Stimulated activated CD4-positive, alpha-beta T cell treated with anti-CD3 and anti-CD28 coated beads, TNF-alpha, amount 100 ng/mL, for 1 hour (primary cell): ENCODE measurements at places on chromosomes 2 and 18.

- DNase-seq: no peak
These were observed 183.7 kb downstream of the NRP2 start for GRCh38 chr2:205865905-205866441.

- DNase-seq: no peak
These were observed 38.9 kb upstream of the LPIN2 start for GRCh38 chr18:3051718-3052410.

DNA sequence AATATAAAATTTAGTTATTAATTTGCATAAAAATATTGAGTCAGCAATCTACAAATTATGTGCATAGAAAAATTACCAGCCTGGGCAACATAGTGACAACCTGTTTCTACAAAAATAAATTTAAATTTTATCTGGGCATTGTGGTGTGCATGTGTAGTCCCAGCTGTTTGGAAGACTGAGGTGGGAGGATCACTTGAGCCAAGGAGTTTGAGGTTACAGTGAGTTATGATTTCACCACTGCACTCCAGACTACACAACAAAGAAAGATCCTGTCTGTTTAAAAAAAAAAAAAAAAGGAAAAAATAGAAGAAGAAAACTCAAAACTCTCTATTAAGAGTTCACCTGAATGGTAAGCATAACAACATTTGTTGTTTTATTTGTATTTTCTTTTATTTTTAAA, 1048.4 kb upstream of the CDH2 start:
- no peak for DNase-seq

- DNase-seq: no peak
These were observed 6.4 kb upstream of the SFTPB start for GRCh38 chr2:85674417-85674816.

GRCh38 chr18:37935086-37935485, 369.5 kb upstream of the CELF4 start:
- no peak for DNase-seq

DNA sequence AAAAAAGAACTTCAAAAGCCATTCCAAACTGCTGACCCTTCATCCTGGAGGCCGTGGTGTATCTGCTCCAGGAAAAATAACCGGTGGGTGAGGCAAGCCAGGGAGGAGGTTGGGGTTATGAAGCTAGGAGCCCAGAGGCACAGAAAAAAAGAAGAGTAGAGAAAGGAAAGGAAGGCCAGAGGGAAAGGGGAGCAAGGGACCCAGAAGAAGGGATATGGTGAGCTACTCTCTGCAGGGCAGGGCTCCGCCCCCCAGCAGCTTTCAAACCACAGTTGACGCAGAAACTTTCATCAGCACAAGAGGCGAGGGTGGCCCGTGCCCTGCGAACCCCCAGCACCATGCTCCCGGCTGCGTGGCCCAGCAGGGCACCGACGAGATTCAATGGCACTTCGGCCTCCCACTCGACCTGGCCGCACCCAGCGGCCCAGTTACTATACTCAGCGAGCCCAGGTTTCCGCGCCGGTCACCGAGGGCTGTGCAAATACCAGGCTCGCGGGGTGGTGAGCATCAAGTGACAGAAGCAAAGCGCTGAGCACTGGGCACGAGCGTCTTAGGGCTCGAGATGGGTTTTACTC, 665 bp downstream of the MCM6 start:
- peak; percentile 47 for DNase-seq

GRCh38 chr18:31419457-31419932, 28.0 kb upstream of the DSG3 start:
- DNase-seq: no peak
